AG04449 (cell line): ENCODE measurements at places on chromosomes 16 and 17.

- no peak for DNase-seq
Measured at GRCh38 chr16:62549875-62550274, 513.6 kb upstream of the CDH8 start.

DNA sequence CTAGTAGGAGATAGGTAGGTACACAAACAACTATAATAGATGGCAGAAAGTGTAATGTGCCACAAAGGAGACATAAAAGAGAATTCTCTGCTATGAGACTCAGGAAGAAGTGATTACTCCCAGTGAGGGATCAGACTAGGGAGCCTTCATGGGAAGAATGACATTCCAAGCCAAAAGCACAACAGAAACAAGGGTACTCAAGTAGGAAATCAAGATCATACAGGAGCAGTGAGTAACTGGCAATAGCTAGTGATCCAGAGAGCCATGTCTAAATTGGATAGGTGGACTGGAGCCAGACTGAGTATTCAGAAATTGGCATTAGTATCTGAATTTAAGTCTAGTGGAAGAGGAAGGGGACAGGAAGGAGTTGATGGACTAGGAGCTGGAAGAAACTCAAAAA lies 10.7 kb downstream of the RFFL start:
- DNase-seq: no peak

- DNase-seq: no peak
Measured at GRCh38 chr16:72024862-72025382, 16.4 kb downstream of the DHODH start.

- DNase-seq: peak; percentile 45
Measured at GRCh38 chr17:82772026-82772425, 20.2 kb downstream of the TBCD start.

DNA sequence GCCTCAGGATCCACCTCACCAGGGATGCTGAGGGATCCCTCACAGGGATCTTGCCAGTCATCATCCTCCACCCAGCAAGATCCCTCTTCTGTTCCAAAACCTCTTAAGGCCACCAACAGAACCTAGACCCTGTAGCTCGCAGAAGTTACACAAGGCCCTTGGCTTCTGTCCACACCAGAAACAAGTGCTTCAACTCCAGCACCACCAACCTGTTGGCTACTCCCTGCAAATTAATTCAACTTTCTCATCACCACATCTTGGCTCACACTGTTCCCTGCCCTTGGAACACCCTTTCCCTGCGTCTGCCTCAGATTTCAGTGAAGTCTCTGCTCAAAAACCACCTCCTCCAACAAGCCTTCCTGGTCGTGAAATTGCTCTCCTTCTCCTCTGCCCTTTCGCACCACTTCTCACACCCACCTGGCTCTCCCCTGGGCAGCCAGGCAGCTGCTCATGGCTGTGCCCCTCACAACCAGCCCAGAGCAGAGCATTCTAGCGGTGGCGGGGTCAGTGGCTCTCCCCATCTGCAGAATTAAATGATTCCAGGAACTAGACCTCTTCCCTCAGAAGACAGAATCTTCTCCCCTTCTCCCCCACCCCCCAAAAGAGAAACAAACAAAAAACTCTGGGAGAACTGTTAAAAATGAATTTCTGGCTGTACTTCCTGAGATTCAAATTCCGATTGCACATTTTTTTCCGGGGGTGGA lies 1.8 kb downstream of the PLLP start:
- no peak for DNase-seq

- no peak for DNase-seq
Measured at GRCh38 chr17:3738562-3739295, 15.0 kb downstream of the HASPIN start.

DNA sequence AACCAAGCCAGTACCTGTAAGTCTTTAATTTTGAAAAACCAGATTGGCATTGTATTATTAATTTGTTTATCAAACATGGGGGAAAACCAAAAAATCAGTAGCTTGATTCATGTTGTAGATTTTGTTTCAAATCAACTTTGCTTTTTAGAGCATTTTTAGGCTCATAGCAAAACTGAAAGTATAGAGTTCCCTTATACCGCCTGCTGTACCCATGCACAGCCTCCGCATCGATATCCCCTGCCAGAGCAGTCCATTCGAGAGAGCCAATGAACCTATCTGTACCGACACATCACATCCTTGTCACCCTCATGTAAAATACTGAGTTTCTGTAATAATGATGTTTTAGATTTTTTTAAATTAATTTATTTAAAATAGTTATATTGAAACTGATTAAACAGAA lies 16.2 kb upstream of the MRC2 start:
- no peak for DNase-seq

GRCh38 chr17:78472035-78472905 lies 93.8 kb downstream of the PGS1 start:
- no peak for DNase-seq

DNA sequence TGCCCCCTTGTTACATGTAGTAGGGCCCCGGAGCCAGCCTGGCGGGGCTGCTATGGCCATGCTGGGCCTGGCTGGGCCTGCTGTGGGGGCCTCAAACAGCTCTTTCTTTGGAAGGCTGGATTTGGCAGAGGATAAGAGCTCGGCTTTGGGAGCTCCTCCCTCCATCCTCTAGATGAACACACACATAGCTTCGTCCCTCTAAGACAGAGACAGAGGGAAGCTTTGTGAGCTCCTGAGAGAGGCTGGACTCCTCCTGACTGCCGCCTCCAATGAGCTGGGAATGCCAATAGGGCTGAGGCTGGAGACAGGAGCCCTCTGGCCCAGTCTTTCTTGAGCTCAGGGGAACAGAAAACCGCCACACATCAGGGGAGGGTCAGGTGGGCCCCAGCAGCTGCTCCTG lies 37.3 kb upstream of the CDC42EP4 start:
- no peak for DNase-seq

GRCh38 chr17:11999696-12000095 lies 2.4 kb upstream of the ZNF18 start:
- no peak for DNase-seq

- DNase-seq: no peak
Measured at GRCh38 chr16:50246299-50247122, 19.8 kb upstream of the ADCY7 start.

DNA sequence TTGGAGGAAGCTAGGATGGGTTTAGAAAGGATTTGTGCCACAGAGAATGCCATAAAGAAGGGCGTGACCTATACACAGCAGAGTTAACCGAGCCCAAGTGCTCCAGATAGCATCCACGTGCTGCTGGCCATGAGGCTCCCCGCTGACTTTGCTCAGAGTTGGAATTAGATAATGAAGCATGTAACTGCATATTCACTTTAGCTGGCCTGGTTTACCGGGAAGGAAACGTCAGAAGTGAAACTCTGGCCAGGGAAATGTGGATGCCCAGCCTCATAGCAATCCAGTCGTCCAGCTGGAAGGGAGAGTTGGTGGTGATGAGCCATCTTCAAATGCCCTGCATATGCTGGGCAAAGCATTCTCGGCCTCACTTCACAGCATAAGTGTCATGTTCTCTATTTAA lies 6.1 kb downstream of the KRT35 start:
- DNase-seq: no peak

DNA sequence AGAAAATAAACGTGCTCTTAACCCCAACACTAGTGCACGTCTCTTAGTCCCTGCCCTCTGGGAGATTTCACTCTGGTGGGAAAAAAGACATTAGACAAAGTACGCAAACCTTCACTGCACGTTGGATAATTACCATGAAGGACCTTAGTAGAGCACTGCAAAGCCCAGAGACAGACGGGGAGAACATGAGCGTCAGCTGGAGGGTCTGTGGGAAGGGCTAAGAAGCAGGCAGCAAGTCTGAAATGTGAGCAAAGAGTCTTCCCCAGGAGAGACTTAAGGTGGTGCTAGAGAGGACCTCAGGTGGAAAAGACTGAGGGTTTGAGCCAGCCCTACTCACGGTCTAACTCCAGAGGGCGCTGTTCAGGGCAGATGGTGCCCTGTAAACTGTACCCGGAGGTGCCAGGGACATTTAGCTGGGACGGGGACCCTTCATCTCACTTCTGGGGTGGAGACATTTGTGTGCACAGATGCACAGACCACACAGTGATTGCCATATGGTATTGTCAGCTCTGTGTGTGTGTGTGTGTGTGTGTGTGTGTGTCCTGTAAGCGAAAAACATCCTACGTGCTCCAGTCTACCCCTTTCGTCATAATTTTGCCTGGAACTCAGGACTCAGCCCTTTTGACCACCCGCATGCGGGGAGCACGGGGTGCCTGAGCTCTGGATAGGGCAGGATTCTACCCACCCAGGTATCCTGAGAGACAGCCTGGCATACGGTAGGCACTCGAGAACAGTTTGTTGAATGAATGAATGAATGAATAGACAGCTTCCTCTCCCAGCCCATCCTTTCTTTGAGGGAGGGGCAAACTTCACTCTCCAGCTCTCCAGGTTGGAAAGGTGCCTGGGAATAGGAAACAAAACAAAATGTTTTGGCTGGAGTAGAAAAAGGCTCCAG lies 10.1 kb upstream of the STAC2 start:
- no peak for DNase-seq

- DNase-seq: no peak
Measured at GRCh38 chr17:80923211-80924110, 68.2 kb upstream of the CHMP6 start.

DNA sequence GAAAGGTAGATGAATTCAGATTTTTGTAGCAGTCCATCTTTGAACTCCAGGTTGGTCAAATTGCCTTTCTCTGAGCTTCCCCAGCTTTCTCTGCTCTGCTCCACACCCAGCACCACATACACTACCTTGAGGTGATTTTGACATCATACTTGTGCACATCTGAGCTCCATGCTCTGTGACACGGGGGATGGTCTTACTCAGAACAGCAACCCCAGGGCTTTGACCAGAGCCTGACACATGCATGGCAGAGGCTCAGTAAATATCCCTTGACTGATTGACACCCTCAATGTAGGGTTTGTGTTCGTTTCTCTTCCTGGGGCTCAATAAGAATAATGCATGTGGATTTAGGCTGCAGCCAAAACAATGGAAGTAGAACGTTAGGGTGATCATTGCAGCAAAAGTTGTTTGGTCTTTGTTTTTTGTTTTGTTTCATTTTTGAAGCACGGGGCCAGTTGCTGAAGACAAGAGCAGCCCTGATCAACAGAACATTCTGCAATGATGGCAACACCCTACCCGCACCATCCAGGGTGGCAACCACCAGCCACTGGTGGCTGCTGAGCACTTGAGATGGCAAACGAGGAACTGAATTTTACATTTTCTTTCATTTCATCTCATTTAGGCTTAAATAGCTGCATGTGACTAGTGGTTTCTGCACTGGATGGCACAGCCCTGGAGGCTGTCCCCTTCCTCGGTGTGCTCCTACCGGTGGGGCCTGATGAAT lies 224.8 kb upstream of the TNRC6C start:
- DNase-seq: no peak

GRCh38 chr17:1793447-1793806 lies 31.6 kb downstream of the SERPINF1 start:
- no peak for DNase-seq

DNA sequence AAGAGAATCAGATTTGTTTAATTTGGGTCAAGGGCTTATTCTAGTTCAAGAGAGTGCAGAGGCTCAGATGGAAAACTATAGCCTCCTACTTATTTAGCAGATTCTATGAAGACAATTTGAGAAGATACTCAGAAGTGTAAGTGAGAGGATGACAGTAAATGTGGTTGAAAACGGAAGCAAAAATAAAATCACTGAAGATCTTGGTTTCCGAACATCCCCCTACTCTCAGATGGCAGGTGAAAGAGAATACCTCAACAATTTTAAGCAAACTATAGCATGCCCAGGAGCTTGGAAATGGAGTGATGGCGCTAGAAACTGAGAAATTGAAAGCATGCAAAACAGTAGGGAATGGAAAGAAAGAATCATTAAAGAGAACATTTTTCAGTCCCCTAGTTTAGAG lies 705.5 kb upstream of the CDH8 start:
- DNase-seq: no peak

DNA sequence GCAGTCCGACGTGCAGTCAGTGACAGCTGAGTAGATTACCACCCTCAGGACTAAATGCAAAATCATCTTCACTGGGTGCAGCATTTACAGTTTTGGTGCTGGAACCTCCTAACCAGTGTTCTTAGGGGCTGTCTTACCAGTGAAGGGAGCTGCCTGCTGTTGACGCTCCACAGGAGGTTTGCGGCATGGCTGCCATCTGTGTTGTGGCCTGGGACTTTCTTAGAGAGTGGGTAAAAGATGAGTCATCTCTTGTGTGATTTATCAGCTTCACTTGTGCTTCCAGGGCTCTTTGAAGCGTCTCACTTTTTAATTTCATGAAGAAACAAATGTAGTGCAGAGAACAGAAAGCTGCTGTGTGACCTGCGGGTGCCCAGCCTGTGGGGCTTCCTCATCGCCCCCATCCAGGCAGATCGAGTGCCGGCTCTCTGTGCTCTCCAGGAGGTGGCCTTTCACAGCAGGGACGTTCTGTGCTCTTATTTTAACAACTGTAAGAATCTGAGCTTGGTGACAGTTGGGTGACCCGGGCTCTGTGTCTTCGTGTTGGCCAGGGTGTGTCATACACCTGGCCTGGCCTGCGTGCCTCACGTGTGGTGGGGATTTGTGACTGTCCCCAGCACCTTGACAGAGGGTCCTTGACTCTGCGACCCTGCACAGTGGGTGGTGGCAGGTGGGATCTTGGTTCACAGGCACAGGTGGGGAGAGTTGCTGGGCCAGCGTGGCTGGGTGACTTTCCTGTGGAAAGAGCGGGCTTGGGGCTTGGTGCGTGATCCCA lies 24.3 kb upstream of the ZNF750 start:
- no peak for DNase-seq

DNA sequence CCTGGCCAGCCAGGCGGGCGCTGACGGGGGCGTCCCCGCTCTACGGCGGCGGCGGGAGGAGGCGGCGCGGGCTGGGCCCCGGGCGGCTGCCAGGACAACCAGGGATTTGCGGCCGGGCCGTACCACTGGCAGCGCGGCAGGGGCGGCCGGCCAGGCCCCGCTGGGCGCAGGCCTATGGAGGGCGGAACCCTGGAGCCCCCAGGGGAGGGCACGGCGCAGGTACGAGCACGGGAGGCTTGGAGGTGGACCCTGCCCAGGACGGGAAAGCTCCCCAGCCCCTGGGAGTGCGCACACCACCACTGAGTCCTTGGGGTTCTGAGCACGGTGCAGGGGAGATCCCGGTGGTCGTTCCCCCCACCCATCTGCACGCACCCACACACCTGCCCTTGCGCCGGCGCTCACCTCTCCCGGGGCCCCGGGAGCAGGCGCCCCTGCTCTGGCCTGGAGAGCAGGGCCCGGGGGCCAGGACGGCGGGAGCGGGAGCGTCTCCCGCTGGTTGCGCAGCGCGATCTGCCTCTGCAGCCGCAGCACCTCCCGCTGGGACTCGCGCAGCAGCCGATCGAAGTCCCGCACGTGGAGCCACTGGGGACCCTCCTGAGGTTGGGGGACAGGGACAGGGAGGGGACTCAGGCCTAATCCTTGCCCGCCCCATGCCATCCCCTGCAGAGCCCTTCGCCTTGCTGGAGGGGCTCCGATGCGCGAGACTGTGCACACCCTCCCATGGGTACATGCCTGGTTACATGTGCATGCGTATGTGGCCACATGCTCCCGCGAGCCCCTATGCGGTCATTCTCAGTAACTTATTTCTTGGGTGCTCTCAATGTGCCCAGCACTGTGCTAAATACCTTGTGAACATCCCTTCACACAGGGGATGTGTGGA lies 3.9 kb downstream of the TSPOAP1 start:
- no peak for DNase-seq

DNA sequence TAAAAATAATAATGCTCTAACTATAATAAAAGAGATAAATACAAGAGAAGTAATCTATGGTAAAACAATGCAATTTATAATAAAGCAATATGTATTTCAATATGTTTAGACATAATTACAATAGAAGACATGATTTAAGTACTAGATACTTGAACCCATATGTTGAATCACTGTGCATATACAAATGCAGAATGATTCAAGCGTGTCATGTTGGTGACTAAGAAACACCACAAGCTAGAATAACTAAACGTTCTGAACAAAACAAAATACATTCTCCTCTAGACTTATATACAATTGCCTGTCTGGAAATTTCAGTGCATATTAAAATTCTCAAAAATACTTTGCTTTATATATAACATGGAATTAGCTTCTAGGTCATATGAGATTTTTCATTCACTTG lies 11.2 kb downstream of the TADA2A start:
- DNase-seq: no peak
